Suppressor macrophage treated with lipopolysaccharide for 1 hour (primary cell): ENCODE measurements at places on chromosomes 12 and 14.

DNA sequence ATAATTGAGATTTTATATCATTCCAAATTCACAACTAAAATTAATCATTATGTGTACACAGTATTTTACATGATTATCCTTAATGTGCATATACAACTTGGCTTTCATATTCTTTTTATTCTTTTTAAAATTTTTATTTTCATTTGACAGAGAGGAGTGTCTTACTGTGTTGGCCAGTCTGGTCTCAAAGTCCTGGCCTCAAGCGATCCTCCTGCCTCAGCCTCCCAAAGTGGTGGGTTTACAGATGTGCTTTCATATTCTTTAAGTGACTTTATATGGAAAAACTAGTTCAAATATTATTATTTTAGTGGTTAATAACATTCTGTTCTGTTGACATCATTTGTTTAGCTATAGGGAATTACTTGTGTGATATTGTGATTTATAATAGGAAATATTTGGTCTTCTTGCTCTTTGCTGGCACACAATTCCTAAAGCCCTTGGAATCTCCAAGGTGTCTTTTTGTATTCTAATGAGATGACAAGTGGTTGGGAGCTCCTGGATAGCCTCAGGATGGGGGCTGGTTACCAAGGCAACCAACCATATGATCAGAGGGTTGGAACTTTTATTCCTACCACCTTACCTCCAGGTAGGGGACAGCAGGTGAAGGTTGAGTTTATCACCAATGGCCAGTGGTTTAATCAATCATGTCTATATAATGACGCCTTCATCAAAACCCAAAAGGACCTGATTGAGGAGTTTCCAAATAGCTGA is 16.0 kb upstream of the ZNF410 start:
- no peak for DNase-seq

GRCh38 chr12:13686260-13686659 is 295.1 kb downstream of the GRIN2B start:
- no peak for DNase-seq

- DNase-seq, result no peak
Observed at GRCh38 chr14:64238631-64239030, 55.5 kb downstream of the ESR2 start.

GRCh38 chr14:62289471-62289870 is 527.3 kb downstream of the SNAPC1 start:
- no peak for DNase-seq

DNA sequence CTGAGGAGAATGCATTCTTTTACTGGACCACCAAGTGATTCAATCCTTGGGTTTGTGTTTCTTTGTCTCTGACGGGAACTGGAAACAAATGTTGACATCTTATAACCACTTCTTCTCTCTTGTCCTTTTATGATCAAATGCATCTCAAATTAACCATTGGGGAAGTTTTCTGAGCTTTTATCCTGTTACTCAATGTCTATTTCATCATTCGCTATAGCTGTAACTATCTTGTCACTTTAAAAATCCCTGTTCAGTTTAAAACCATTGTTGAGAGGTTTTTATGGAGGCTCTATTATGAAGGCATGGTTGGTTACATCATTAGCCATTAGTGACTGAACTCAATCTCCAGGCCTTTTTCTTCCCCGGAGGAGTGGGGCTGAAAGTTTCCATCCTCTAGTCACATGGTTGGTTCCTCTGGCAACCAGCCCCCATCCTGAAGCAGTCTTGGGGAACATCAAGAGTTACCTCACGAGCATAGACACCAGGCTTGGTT is 2.7 kb upstream of the CLEC6A start:
- peak; percentile 92 for DNase-seq

DNA sequence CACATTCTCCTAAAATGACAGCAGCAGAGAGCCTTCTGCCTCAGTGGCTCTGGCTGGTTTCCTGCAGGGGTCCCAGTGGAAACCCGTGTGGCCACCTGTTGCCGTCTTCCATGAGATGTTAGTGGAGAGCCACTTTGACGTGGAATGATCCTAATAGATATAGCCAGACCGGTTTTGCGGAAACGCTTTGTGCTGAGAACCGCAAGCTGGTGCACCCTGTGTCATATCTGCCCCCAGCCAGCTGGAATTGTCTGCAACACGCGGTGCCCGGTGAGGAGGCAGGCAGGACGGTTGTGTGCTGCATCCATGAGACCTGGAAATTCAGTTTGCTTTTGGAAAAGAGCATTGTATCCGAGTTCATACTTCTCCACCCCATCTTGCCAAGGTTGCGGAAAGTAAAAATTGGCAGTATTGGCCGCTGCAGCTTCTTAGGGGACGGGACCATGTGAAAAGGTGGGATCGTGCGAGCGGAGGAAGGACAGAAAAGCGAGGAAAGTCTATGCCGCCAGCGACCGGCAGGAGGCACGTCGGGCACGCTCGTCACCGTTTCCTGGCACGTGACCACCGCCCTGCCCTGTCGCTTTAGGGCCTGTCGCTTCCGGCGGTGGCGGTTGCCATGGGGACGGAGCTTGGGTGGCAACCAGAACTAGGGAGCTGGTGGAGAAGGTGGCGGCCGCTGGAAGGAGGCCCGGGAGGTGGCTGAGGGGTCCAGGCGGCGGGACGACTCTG is at the start of gene CFAP251:
TSS of gene CFAP251 (plus strand) at position 643 of the 729 bp plus-strand sequence. CDS start 2,714 bp downstream, outside the sequence.
- DNase-seq, result peak; percentile 96

- no peak for DNase-seq
Observed at GRCh38 chr12:87804386-87804785, 224.8 kb downstream of the C12orf50 start.

DNA sequence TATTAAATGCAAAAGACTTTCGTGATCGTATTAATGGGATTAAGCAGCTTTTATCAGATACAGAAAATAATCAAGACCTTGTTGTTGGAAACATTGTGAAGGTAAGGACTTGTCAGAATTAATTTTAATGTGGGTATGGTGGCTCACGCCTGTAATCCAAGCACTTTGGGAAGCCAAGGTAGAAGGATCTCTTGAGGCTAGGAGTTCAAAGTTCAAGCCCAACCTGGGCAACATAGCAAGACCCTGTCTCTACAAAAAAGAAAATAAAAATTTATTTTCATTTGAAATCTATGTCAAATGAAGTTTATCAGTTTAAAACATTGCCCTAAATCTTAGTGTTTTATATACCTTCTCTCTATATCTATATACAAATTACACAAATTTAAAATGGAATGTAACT is 17.2 kb upstream of the PRPF39 start:
- no peak for DNase-seq

- DNase-seq, result peak; percentile 62
Observed at GRCh38 chr12:62260733-62261683, 804 bp downstream of the USP15 start.

DNA sequence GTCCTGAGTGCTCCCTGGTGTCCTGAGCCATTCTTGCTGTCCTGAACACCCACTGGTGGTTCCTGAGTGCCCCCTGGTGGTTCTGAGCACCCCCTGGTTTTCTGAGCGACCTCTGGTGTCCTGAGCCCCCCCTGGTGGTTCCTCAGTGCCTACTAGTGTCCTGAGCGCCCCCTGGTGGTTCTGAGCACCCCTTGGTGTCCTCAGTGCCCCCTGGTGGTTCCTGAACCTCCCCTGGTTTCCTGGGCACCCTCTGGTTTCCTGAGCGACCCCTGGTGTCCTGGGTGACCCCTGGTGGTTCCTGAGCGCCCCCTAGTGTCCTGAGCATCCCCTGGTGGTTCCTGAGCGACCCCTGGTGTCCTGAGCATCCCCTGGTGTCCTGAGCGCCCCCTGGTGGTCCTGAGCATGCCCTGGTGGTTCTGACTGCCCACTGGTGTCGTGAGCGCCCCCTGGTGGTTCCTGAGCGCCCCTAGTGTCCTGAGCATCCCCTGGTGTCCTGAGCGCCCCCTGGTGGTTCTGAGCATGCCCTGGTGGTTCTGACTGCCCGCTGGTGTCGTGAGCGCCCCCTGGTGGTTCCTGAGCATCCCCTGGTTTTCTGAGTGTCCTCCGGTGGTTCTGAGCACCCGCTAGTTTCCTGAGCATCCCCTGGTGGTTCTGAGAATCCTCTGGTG is 473.1 kb downstream of the TMEM121 start:
- peak; percentile 73 for DNase-seq

DNA sequence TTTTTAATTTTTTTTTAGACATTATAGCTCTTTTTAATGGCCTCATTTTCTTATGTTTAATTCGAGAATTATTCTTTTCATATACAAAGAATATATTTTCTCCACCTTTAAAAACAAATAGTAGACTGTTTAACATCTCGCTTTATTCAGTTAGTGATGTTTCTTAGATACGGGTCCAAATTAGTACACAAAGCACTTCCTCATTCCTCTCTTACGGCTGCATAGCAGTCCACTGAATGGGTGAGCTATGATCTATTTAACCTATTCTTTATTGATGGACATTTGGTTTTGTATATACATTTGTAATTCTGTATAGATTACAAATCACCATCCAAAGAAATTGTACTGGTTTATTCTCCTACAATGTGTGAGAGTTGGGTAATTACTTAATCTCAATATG is 8.3 kb upstream of the GPR162 start:
- DNase-seq, result peak; percentile 18

- peak; percentile 42 for DNase-seq
Observed at GRCh38 chr12:93136253-93137055, 207.4 kb upstream of the EEA1 start.

DNA sequence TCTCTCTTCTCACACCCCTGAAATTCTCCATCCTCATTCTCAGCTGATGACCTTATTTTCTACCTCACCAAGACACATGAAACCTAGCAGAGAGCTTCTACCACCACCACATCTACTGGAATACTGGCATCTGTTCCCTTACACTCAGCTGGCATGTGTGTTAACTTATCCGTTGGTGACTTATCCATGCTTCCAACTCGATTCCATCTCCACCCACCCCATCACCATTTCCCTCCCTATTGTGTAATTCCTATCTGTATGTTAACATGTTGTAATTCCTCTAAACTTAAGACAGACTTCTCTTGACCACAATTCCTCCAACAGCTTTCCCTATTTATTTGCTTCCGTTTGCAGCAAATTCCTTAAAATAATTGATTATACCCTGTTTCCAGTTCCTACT is 15.4 kb downstream of the C1S start:
- DNase-seq, result no peak

DNA sequence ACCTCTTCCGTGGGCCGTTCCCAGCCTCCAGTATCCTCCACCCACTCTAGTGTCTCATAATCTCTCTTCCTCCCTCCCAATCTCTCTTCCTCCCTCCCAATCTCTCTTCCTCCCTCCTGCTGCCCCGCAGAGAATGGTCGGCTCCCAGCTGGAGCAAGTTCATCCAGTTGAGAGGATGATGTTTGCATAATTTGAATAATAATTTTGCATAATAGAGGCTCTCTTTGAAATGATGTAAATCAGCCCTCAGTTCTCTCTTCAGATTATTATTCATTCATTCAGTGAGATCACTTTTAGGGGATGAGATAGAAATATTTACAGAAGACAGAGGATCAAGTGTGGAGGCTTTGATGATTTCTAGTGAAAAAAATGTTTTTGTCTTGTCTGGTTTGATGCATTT is 125.0 kb downstream of the PTPN11 start:
- DNase-seq, result no peak

DNA sequence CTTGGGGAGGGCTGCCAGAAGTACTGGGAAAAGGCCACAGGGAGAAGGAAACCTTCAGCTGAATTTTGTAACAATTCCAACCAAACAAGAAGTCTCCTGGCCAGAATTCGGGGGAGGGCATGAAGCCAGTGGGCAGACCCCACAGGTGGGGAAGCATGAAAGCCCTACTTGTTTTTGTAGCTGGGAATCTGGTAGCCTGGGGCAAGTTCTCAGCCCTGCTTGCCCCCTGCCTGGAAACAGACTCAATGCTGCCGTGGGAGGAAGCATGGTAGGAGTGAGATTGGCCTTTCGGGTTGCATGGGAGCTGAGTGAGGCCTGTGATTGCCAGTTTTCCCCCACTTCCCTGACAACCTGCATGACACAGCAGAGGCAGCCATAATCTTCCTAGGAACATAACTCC is 259.2 kb upstream of the RMST start:
- DNase-seq, result no peak

- DNase-seq, result peak; percentile 18
Observed at GRCh38 chr12:48075832-48076231, 30.0 kb downstream of the SENP1 start.

GRCh38 chr12:131893605-131894312 is 663 bp upstream of the ULK1 start:
- DNase-seq, result no peak

GRCh38 chr12:95318071-95318545 is 100.5 kb downstream of the VEZT start:
- no peak for DNase-seq

DNA sequence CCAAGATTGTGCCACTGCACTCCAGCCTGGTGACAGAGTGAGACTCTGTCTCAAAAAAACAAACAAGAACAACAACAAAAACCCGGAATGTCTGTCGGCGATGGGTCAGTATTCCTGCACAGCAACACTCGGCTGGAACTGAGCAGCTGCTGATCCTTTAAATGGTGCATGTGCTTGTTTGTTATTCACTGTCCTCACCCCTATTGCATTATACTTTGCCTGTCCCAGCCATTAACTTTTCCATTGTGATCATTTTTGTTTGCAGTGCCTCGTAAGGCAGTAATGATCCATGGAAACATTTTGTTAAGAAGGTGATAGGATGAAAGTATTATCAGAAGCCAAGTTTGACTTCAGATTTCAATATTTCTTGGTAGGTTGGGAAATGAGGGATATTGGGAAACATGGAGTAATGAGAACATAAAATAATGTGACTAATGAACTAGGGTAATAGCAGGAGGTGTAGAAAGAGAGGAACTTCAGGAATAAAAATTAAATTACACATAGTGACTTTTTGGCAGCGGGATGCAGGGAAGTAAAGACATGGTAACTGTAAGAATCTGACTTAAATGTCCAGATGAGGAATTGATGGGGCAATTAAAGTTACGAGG is 6.1 kb downstream of the ACSS3 start:
- no peak for DNase-seq

- no peak for DNase-seq
Observed at GRCh38 chr14:92866181-92866752, 56.7 kb upstream of the CHGA start.

DNA sequence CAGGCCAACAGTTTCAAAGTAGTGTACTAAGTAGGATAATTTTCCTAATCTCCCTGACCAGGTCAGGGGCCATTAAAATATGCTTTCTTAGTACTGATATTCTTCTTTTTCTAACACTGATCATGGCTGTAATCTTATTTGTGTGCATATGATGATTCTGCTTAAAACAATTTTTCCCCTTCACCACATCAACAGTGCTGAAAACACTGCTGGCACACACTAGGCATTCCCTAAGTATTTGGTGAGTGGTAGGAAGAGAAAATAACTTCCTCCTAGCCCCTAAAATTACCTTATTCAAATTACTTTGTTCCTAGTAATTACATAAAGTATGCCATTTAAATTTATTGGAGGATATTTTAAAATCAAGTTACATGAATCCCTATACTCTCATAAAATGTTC is 49.9 kb upstream of the BBS10 start:
- DNase-seq, result no peak
